ENCODE measurements at places on chromosomes 6 and 20. TPM values are rescaled to one million over a fixed set of nuclear protein-coding genes. Genes with fewer than 3 reads are reported as not detected.

GRCh38 chr6:164856138-164856537 lies 453.3 kb downstream of the C6orf118 start:
- no peak for DNase-seq

GRCh38 chr20:58261660-58262059 lies 33.2 kb upstream of the ANKRD60 start:
- DNase-seq = no peak

- no peak for DNase-seq
Observed at GRCh38 chr20:6040958-6041807, 12.7 kb downstream of the LRRN4 start.

DNA sequence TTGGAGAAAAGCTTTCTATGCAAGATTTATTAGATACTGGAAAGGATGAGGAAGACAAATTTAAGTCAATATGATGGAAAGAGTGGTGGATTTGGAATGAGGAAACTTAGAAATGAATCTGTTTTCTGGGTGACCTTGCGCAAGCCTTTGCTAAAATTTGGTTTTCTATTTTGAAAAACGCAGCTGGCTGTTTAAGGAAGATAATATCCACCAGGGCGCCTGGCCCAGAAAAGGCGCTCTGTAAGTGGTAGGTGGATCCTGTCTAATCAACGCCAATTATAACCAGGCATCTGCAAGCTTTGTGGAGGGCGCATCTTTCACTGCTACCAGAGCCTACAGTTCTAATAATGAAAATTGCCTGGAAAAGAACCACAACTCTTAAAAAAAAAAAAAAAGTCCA lies 398 bp upstream of the SPATS1 start:
- no peak for DNase-seq

GRCh38 chr6:32149092-32149755 lies 2.5 kb downstream of the PRRT1 start:
- DNase-seq = no peak

The HLA-DQA2 gene
- 0.79 TPM for total RNA-seq

The MRPS18A gene
- 39.8 TPM for total RNA-seq

DNA sequence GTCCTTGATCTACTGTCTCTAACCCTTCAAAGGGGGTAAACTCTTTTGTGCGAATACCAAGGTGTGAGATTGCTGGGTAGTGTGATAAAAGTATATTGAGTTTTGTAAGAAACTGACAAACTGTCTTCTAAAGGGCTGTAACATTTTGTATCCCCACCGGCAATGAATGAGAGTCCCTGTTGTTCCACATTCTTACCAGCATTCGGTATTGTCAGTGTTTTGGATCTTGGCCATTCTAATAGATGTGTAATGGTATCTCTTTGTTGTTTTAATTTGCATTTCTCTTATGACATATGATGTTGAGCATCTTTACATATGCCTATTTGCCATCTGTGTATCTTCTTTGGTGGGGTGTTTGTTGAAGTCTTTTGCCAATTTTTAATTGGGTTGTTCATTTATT lies 1090.7 kb downstream of the KIF16B start:
- DNase-seq = no peak

All from progenitor cell of endocrine pancreas (in vitro differentiated cells).